HepG2 (cell line): ENCODE measurements at places on chromosomes 2 and 18. TPM values are rescaled to one million over a fixed set of nuclear protein-coding genes. Genes with fewer than 3 reads are reported as not detected.
A peak's percentile ranks its signal among the peaks of the same experiment; 100 is the strongest.

CNGA3 gene
- total RNA-seq = not detected in 2 replicates

TET3 gene
- total RNA-seq = 6.8 TPM in 2 replicates

MYO7B gene
- not detected in 2 replicates for total RNA-seq

CYS1 gene
- total RNA-seq = not detected in 2 replicates

SLC5A7 gene
- total RNA-seq = not detected in 2 replicates

C2orf78 gene
- not detected in 2 replicates for total RNA-seq

NMUR1 gene
- total RNA-seq = not detected in 2 replicates

HOXD12 gene
- total RNA-seq = not detected in 2 replicates

FASTKD2 gene
- 77.8 and 88.0 TPM in 2 replicates for total RNA-seq

PLEKHH2 gene
- total RNA-seq = 0.52 and 1.1 TPM in 2 replicates

MGAT4A gene
- total RNA-seq = 90.9 and 97.6 TPM in 2 replicates

RSAD2 gene
- total RNA-seq = 0.06 and 0.11 TPM in 2 replicates

GRCh38 chr2:102540882-102541281 is 67.9 kb downstream of the SLC9A4 start:
- no peak overlapping the region for H3K27ac ChIP-seq
- no peaks in the 10 kb centered on the region for H3K36me3 ChIP-seq
- H3K4me3 ChIP-seq = no peak overlapping the region

GRCh38 chr2:85580206-85580605 is 2.8 kb downstream of the VAMP8 start:
- H3K4me3 ChIP-seq = no peak overlapping the region
- H3K36me3 ChIP-seq = peaks cover 7% of the 10 kb centered on the region; the same call in 2 of the 3 replicates
- peaks cover 70% of the 10 kb centered on the region for H3K4me1 ChIP-seq
- H3K27me3 ChIP-seq = no peaks in the 10 kb centered on the region; the same call in 2 of the 3 replicates
- DNase-seq = no peak

- no peak overlapping the region for H3K4me3 ChIP-seq
- peak overlapping the region; percentile 24 for H3K27ac ChIP-seq
- DNase-seq = peak; percentile 42
- no peaks in the 10 kb centered on the region for H3K27me3 ChIP-seq
- no peaks in the 10 kb centered on the region for H3K36me3 ChIP-seq
Measured at GRCh38 chr2:235583144-235583543, 89.3 kb downstream of the AGAP1 start.

- no peak overlapping the region for H3K4me3 ChIP-seq
- H3K27ac ChIP-seq = no peak overlapping the region
- DNase-seq = no peak
Measured at GRCh38 chr2:213923543-213923942, 487.3 kb upstream of the VWC2L start.
